ENCODE measurements at places on chromosomes 4 and X.
A peak's percentile ranks its signal among the peaks of the same experiment; 100 is the strongest.

DNA sequence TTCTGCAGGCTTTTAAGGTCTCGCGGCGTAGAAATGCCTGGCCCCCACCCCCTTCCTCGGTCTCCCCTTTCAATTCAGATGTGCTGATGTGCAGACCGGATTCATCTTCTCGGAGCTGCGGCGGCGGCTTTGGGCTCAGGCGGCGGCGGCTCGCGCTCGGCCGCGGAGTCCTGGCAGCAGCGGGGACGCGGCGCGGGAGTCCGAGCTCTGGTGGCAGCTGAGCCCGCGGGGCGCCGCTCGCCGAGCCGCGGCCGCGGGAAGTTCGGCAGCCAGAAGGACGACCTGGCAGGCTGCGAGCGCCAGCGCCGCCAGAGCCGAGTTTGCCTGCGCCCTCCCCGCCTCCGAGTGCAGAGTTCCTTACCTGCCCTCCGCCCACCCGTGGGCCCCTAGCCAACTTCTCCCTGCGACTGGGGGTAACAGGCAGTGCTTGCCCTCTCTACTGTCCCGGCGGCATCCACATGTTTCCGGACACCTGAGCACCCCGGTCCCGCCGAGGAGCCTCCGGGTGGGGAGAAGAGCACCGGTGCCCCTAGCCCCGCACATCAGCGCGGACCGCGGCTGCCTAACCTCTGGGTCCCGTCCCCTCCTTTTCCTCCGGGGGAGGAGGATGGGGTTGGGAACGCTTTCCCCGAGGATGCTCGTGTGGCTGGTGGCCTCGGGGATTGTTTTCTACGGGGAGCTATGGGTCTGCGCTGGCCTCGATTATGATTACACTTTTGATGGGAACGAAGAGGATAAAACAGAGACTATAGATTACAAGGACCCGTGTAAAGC lies 448 bp downstream of the TLL1 start:
- peak; percentile 18 for DNase-seq

GRCh38 chr4:6290256-6290655 lies 20.6 kb downstream of the WFS1 start:
- DNase-seq, result no peak

DNA sequence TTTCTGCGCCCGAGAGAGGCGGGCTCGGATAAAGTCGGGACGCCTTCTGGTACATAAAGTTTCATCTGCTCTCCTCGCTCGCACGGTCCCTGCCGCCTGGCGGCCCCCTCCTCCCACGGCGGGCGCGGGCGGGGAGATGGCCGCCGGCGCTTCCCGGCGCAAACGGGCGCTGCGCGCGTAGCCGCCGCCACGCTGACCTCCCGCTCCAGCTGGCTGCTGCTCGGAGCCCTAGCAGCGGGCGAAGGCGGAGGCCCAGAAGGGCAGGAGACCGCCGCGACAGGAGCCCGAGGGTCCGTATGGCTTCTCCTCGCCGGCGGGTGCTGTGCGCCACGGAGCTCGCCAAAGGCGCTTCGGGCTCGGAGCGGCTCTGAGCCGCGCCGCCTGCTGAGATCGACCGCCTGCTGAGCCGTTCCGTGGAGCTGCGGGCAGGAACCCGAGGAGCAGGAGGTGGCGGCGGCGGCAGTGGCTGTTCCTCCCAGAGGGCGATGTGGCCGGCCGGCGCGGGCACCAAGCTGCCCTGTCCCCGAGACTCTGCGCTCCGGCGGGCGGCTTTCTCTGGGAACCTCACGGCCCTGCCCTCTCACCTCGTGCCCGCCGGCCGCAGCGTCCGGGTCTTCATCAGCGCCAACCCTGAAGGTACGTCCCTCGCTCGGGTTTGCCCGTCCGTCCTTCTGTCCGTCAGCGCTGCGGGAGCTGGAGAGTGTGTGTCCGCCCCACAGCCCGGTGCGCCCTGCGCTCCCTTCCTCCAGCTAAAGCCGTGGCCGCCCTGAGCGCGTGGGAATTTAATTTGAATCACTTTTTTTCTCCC lies at the start of gene NWD2:
Gene NWD2, plus strand, starts transcription at position 161 of the 808 bp plus-strand sequence. Its CDS starts 325 bp downstream, at position 486.
- no peak for DNase-seq

DNA sequence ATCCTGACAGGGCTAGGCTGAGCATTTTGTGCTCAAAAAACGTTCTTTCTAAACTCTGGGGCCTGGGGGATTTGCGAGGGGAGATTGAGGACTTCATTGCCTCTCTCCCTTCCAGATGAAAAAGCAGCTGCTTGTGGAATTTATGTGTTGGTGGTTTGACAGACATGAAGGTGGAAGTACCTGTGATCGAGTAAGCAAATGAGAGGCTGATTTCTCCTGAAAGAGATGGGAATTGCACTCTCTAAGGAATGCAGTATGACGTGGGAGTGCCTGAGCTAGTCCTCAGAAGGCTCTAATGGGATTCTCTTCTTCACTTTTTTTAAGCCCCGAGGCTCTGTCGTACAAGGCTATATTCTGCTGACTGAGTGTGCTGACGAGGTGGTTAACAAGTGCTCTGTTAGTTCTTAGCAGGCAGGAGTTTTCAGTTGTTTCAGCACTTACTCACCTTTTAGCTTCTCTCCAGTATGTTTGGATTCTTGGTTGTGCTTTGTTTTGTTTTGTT lies 426.8 kb upstream of the CNKSR2 start:
- DNase-seq, result no peak

DNA sequence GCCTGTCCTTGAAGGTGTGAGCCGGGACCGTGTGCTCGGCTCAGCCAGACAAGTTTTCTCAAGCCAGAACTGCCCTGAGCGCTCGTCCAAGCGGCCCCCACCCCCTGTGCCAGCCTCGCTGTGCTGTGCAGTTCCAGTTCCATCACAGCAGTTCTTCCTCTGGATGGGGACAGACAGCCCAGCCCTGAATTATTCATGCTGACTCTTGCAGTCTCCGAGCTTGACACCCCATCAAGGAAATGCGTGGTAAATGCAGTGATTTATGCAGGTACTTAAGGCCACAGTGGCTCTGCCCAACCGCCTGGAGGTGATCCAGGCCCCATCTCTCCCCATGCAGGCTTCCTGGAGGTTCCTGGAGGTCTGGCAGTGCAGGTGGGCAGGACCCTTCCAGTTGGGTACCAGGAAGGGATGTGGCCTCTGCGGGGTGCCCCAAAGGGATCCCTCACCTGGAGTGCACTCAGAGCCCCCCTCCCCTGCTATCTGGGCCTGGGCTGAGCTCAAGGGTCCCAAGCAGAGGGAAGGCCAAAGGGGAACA lies 44.8 kb upstream of the HMX1 start:
- DNase-seq, result no peak

DNA sequence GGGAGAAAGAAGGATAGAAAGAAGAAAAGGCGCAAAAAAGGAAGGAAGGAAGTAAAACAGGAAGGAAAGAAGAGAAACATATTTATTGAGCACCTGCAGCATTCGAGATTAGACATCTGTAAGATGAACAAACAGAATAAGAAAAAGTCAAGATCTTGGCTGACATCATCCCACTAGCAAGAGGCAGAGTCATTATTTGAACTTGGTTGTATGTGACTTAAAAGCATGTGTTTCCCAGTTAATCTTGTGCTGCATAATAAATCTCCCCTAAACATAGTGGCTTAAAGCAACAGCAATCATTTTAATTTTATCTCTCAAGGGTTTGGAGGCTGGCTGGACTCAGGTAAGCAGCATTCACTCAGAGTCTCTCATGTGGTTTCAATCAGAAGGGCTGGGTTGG lies 38.5 kb upstream of the COX7B2 start:
- no peak for DNase-seq

DNA sequence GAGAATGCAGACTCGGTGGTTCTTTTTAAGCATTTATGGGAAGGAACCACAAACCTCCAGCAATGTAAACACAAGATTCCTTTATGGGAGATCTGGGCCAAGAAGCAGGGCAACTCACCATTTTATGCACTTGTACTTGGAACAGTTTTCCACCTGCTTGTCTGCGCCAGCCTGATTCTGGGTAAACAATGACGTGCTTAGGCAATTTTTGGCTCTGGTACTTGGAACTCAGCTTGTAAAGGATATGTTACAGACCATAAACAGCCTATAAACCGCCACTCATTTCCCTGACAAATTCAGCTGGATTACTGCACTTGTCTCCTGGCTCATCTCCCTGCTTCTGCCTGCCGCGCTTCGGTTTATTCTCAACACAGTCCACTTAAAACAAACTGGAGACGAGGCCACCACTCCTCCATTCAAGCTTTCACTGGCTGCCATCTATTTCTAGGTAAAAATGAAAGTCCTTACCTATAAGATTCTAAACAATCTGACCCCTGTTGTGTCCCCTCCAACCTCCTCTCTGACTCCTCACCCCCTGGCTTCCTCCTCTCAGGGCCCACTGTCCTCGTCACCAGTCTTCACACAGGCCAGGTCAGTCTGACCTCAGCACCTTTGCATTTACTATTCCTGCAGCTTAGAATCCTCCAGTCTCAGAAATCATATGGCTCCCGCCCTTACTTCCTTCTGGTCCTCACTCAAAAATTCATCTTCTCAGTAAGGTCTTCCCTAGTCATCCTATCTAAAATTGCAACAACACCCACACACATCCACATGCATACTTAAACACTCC lies 205.9 kb upstream of the GALNT7 start:
- no peak for DNase-seq

DNA sequence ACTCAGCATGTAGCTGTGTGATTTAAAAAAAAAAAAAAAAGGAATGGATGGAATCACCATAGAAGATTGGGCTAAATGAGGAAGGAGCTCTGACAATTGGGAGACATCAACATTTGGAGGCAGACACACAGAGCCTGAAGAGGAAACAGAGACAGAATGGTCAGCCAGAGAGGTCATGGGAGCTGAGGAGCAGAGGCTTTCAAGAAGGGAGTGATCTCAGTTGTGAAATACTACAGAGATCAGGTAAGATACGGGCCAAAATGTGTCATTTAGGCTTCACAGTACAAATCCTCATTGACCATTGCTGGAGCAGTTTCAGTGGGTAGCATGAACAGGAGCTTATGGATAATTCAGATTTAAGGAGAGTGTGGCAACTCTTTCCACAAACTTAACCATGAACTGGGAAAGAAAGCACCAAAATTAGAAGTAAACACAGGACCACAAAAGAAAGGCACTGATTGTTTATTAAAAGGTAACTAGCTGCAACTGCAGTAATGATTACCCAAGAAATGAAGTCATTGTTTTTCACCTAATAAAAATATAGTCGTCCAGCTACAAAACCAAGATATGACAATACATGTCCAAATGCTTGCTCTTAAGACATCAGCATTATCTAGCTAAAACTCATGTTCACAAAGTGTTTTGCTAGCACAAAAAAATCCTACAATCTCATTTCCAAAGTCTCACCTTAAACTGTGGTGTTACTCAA lies 203.2 kb downstream of the DHX15 start:
- no peak for DNase-seq

DNA sequence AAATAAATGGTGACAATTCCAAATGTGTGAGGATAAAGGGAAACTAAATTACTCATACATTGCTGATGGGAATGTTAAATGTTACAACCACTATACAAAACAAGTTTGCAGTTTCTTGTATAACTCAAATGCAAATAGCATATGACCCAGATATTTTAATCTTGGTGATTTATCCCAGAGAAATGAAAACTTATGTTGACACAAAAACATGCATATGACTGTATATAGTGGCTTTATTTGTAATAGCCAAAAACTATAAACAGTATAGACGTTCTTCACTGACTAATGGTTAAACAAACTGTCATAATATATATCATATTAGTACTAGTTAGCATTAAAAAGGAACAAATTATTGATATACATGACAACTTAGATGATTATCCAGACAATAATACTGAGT lies 619.2 kb downstream of the PDHA2 start:
- no peak for DNase-seq

DNA sequence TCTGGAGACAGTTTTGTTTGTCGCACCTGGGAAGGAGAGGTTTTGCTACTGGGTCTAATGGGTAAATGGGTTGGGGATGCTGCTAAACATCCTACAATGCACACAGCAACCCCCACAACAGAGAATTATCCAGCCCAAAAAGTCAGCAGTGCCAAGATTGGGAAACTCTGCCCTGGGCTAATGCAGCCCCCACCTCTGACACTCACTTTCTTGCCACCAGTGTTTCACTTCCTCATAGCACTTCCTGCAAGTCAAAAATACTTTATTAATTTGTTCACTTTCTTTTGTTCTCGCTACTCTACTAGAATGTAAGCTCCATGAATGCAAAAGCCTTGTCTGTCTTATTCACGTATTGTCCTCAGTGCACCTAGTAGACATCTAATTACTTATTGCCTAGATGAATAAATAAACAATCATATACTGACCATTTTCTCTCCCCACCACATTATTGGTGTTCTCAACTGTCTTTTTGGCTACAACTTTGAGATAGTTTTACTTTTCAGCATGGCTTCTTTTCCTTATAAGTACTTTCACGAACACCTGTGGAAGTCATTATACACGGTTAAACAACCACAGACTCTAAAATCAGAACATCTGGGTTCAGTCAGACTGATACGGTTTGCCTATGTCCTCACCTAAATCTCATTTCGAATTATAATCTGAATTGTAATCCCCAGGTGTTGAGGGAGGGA lies 82.0 kb upstream of the PITX2 start:
- no peak for DNase-seq
